T-helper 17 cell (primary cell): ENCODE measurements at places on chromosomes 2 and 18.

DNA sequence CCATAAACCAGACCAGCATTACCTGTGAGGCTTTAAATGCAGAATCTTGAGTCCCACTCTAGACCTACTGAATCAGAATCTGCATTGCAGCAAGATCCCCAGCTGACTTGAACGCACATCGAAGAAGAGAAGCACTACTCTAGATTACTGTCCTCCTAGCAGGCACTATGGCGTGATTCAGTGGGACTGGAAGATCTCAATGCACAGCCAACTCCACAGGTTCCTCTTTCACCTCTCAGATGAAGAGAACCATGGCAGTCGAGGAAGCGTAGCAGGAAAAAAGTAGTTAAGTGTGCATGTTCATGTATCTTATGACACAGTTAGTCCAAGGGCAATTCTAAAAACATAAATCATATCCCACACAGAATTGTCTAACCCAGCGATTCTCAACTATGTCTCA lies 97.4 kb downstream of the STK39 start:
- no peak for DNase-seq

- DNase-seq, result no peak
These were observed 70.3 kb upstream of the PELI1 start for GRCh38 chr2:64214281-64215115.

DNA sequence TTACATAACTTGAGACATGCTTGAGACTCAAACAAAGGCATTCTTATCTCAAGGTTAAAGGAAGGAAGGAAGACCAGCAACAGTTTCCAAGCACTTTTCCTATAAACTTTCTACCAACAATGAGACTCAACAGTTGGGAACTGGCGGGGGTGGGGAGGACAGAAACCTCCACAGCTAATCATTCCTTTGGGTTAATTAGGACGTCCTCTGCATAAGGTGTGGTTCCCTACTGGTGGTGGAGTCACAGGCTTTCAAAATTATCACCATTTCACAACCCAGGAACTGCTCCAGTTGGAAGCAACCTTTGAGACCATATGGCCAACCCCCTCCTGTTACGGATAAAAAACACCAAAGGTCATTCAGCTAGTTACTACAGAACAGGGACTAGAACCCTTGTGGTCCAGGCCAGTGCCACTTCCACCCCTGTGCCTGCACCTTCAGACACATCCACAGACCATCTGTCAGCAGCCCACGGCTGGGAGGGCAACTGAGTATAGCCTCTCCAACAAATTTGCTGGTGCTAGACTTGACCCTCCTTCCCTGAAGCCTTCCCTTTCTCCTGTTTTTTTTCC lies 30.1 kb upstream of the ATL2 start:
- no peak for DNase-seq

DNA sequence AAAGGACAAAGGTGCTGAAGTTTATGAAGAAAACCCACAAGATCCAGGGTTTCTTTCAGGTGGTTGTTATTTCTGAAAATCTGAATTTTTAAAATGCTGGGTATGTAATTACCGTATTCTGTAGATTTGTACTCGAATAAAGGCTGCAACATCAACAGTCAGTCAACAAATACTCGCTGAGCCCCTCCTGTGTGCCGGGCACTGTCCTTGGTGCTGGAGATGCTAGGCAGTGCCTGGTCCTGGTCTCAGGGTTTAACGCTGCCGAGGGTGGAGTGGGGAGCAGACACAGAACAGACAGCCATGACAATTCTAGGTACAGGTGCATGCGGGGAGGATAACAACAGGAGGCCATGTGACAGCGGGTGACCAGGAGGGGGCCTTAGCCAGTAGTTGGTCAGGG lies 27.2 kb upstream of the PDIA6 start:
- no peak for DNase-seq

GRCh38 chr2:18474700-18475099 lies 85.8 kb downstream of the RDH14 start:
- no peak for DNase-seq

DNA sequence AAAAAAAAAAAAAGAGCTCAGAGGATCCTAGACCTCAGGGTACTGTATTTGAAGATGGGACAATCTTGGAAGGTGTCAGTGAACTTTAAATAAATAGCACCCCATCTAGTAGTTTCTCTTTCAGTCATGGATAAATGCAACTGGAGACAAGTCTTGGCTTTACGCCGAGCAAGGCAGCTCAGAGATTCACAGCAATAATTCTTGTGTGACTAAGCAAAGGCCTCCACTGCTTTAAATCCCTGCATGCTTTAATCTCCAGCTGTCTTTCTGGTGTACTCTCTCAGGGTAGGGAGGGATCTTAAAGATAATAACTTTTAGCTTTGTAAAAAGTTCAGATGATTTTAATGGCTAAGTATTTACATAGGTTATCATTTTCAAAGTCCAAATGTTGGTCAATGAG lies 36.3 kb downstream of the NRXN1 start:
- no peak for DNase-seq
